Stomach (tissue), 19 donors: ENCODE measurements at places on chromosomes 7 and 10. TPM values are rescaled to one million over a fixed set of nuclear protein-coding genes. Genes with fewer than 3 reads are reported as not detected.

- DNase-seq = no peak
These were observed 2.6 kb upstream of the MYL7 start for GRCh38 chr7:44143646-44144250.

- peak; percentile 77 for DNase-seq
These were observed 1.2 kb downstream of the SLC4A2 start for GRCh38 chr7:151060416-151061212.

DNA sequence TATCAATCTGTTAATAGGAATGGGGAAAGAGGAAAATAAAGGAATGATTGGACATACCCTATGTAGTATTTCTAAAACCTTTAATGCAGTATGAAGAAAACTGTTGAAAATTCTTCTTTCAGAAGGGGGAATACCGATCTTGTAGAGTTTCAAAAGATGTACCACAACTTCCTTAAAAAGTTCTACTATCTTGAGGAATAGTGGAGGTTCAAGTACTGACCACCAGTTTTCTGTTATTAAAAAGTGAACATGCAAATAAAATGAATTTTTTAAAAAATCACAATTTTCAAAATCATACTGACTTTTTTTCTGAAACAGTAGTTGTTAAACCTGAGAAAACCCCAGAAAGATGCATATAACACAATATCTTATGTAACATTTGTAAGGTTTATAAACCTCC, 86.5 kb downstream of the HERC4 start:
- DNase-seq = no peak

DNA sequence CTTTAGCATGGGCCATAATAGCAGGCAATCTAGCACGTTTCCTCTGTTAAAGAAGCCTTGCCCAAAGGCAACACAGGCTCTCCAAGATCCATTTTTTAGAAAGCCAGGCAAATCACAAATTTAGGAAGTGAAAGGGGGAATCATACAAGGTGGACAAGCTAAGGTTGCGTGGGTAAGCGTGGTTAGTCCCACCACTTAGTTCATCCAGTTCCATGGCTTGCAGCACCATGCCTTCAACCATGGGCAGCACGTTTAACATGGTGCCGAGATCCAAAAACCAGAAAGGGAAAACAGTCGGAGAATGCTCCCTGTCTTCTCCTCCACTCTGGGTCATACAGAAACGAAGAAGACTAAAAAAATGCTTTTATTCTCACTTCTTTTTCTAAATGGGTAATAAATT, 234.4 kb upstream of the IMMP2L start:
- no peak for DNase-seq

DNA sequence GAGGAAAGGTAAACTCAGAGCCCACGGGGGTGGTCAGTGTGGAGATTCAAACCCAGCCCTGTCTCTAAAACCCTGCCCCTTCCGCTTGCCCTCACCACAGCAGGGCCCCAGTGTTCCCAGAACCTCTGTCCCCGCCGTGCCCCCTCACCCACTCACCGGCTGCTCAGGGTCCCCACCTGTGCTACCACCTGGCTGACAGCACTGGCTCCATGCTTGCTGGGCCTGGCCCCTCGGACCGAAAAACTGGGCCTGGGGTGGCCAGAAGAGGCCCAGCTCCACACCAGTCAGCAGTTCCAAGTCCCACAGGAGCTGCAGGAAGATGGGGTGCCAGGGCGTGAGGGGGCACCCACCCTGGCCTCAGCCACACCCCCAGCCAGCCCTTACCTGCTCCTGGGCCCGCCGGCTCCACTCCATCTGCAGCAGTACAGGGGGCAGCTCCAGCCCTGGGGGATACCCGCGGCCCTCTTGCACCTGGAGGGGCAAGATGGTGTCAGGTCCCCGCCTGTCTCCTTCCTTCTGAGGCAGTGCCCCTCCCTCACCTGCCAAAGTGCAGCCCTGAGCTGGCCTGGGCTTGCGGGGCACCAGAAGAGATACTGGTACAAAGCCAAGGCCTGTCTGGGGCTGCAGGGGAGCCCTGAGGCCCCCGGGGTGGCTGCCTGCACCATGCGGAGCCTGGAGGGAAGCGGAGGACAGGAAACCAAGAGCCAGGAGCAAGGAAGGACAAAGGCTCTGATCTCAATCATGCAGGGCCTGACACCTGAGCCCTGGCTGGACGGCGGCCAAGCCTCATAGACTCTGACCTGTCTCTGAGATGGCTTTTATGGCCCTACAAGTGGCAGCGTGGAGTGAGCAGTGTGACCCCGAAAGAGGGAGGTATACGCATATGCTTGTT, 11.7 kb downstream of the ATP6V1F start:
- DNase-seq = no peak

DNA sequence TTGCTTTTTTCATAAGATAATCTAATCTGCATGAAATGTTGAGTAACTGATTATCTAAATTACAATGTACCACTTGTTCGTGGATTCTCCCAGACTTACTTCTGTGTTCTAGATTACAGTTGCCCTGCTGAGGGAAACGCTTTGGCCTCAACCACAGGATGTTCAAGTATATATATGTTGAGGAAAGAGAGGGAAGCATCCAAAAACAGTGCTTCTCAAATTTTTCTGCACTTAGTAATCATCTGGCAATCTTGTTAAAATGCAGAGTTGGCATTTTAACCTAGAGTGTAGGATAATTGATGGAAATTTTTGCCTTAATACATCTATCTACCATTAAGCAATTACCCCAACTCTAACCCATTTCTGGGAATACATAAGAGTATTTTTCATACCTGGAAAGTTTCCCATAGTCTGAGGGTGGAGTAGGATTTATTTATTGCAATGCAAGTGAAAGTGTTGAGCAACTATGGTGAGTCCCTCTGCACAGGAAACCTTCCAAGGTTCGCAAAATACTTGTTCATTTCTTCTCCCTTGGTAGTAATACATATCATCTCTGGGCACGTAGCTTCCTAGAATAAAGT, 59.6 kb upstream of the C1GALT1 start:
- peak; percentile 58 for DNase-seq

DNA sequence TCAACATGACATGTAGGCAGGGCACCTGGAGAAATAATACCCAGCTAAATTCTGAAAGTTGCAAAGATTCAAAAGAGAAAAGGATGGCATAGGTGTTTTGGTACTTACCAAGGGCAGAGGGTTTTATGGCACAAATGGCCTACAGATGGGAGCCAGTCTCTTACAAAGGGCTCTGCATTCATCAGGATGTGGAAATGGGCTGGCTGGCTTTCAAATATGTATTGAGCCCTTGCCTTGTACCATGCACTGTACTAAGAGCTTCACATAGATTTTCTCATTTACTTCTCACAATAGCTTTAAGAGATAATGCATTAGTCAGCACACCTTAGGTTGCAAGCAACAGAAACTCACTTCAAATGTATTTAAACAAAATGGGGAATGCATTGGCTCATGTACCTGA, 327.1 kb downstream of the BICC1 start:
- DNase-seq = no peak

- no peak for DNase-seq
These were observed 65.9 kb downstream of the CREB3L2 start for GRCh38 chr7:137935884-137936508.

DNA sequence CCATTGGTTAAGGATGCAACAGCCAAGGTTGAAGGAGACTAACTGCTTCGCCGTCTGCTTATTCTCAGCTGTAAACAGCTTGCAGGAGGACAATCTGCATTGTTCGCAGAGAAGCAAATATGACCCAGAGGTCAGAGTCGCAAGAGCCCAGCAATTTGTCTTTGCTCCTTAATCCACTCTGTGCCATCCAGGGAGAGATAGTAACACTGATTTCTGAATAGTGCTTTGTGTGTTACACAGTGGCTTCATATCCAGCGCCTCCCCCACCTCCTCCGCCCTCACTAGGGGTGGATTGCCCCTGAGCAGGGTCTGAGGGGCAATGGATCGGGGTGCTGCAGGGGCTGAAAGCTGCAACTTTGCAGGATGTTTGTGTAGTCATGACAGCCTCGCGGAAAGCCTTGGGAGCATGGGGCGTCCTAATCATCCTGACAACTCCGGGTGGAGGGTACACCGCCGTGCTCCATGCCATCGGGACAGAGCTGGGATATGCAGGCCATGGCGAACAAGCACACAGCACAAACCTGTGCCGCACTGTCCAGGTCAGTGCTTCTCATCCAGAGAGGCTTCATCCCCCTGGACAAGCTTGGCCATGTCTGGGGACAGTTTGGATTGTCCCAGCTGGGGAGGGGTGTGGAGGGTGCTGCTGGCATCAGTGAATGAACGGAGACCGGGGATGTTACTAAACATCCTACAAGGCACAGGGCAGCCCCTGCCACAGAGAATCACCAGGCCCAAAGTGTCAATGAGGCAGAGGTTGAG, 103.1 kb upstream of the INSIG1 start:
- no peak for DNase-seq

The ANKRD22 gene
- total RNA-seq = 53.0 TPM

The PTER gene
- total RNA-seq = 33.8 TPM

The SKIDA1 gene
- not detected for total RNA-seq

The FGL2 gene
- total RNA-seq = 179 TPM
